Hair follicle dermal papilla cell (primary cell): ENCODE measurements at places on chromosomes 5 and 9. TPM values are rescaled to one million over a fixed set of nuclear protein-coding genes. Genes with fewer than 3 reads are reported as not detected.

The TAL2 gene
- total RNA-seq: not detected in 2 replicates

The PALM2AKAP2 gene
- 21.5 and 33.4 TPM in 2 replicates for total RNA-seq

The OLFML2A gene
- total RNA-seq: 24.7 and 47.6 TPM in 2 replicates

The FABP6 gene
- total RNA-seq: not detected in 2 replicates

The CA9 gene
- 0.16 TPM in 1 of 2 replicates, not detected in the other for total RNA-seq

The CCNO gene
- 0.16 TPM in 1 of 2 replicates, not detected in the other for total RNA-seq

The PCAT7 gene
- not detected in 2 replicates for total RNA-seq

The TXNDC8 gene
- not detected in 2 replicates for total RNA-seq

The SLU7 gene
- total RNA-seq: 44.8 and 48.0 TPM in 2 replicates

The ZNF367 gene
- 0.97 TPM in 2 replicates for total RNA-seq

The SPAAR gene
- total RNA-seq: not detected in 2 replicates

The RASGEF1C gene
- not detected in 2 replicates for total RNA-seq

The PCDHGB6 gene
- total RNA-seq: 5.0 and 6.1 TPM in 2 replicates

The NUDCD2 gene
- 2.3 and 3.2 TPM in 2 replicates for total RNA-seq

The NEUROG1 gene
- total RNA-seq: not detected in 2 replicates

The PRR7 gene
- 8.6 and 14.6 TPM in 2 replicates for total RNA-seq

The MSX2 gene
- total RNA-seq: 14.8 and 20.3 TPM in 2 replicates

The CER1 gene
- not detected in 2 replicates for total RNA-seq

The PRRX2 gene
- total RNA-seq: 76.4 and 92.7 TPM in 2 replicates

The MCTP1 gene
- 2.3 and 3.4 TPM in 2 replicates for total RNA-seq

The CRHBP gene
- total RNA-seq: 0.16 and 1.7 TPM in 2 replicates

The TMEM174 gene
- not detected in 2 replicates for total RNA-seq

The KCNN2 gene
- total RNA-seq: under 0.01 TPM in 1 of 2 replicates, not detected in the other

The RNF183 gene
- not detected in 2 replicates for total RNA-seq

The PGM5 gene
- 0.85 and 4.9 TPM in 2 replicates for total RNA-seq

The PCDHGA10 gene
- total RNA-seq: 16.7 and 19.1 TPM in 2 replicates

The SLCO6A1 gene
- total RNA-seq: not detected in 2 replicates

The UBE2D2 gene
- total RNA-seq: 41.4 and 45.8 TPM in 2 replicates

The ZNF483 gene
- total RNA-seq: 3.1 and 4.4 TPM in 2 replicates

The ARAP3 gene
- total RNA-seq: 12.5 and 17.0 TPM in 2 replicates

The SKP1 gene
- 81.0 and 147 TPM in 2 replicates for total RNA-seq

The ANKRD55 gene
- total RNA-seq: not detected in 2 replicates

The GMCL2 gene
- total RNA-seq: not detected in 2 replicates

The SPINK7 gene
- not detected in 2 replicates for total RNA-seq
